ENCODE measurements at places on chromosomes 3 and 15.

- no peak for DNase-seq
Measured at GRCh38 chr3:195023576-195023975, 247.4 kb downstream of the XXYLT1 start.

DNA sequence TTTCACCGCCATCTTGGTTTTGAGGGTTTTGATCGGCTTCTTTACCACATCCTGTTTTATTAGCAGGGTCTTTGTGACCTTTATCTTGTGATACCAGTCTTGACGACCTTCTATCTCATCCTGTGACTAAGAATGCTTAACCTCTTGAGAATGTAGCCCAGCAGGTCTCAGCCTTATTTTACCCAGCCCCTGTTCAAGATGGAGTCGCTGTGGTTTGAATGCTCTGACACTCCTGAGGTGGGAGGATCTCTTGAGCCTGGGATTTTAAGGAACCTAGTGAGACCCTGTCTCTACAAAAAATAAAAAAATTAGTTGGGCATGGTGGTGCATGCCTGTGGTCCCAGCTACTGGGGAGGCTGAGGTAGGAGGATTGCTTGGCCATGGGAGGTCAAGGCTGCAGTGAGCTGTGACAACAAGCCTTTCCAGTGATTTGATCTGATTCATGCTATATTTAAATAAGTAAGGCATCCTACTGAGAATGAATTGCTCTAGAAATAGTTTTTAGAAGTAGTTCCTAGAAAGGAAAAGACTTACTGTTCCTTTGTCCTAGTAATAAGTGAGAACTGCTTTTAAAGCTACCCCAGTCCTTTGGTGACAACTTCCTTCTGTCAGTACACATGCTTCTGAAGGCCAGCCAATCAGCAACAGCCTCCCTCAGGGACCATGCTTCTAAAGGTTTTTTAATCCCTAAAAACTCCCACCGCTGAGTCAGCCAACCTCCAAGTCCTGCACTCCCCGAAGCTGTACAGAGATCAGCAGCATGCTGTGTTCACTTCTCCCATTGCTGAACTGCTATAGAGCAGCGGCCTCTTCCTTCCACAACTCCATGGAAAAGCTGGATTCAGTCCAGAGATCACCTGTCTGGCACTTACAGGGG, 9.1 kb upstream of the CEMIP start:
- DNase-seq: no peak

DNA sequence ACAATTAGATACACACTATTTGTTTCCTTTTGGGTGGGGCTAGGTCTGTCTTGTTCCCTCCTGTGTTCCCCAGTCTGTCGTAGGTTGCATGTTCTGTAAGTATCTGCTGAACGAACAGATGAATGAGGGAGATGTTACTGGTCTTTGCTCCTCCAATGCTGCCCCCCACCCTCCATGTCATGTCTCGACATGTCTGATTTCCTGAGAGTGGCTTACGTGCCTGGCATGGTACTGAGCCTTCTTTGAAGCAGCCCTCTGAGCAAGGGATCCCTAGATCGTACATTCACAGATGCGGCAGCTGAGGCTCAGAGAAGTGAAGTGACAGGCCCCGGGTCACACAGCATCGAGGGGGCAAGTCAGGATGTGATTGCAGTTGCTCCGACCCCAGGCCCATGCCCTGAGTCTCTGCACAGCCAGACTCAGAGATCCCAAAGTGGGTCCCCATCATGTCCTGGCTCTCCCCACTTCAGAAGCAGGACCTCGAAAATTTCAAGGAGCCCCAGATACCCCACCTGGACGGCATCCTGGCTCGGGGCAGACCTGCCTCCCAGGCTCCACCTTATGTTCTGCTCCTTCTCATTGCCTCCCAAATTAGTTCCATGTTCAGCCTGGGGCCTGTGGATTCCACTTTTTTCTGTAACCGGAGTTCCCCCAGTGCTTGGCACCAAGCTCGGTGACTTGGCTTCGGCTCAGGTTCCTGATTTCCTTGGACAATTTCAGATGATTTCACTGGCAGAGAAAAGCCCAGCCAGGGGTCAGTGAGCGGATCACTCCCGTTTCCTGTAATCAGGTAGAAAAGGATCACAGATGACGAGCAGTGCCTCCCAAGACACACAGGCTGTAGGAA, 24.7 kb downstream of the GOLGA6L2 start:
- no peak for DNase-seq

- peak; percentile 61 for DNase-seq
Measured at GRCh38 chr15:35519541-35520149, 26.3 kb downstream of the DPH6 start.

DNA sequence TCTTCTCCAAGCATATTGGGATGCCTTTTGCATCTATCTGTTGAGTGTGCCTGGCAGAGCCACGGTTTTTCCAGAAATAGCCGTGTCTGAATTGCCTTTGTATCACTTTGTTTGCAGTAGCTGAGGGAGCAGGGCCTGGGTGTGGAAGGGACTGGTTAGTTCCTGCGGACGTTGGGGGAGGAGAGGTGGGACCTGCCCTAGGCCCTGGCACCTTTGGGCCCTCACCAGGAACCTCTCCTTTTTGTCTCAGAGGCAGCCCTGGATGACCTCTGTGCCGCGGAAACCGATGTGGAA, 18.6 kb downstream of the ATRIP start:
- DNase-seq: no peak

DNA sequence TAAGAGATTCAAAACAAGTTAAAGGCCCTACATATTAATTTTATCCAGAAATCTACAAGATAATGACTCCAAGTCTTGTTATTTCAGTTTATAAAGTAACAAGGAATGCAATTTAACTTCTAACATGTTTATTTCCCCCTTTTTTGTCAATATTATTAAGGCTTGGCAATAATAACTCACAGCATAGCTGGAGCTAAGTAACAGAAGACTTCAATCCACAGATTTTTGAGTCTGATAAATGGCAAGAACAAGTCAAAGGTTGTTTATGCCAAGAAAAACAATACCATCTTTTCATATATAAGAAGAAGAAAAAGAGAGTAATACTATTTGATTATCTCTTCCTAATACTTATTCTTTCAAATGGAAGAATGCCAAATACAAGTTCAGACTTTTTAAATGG, 631.0 kb upstream of the CCDC54 start:
- no peak for DNase-seq

DNA sequence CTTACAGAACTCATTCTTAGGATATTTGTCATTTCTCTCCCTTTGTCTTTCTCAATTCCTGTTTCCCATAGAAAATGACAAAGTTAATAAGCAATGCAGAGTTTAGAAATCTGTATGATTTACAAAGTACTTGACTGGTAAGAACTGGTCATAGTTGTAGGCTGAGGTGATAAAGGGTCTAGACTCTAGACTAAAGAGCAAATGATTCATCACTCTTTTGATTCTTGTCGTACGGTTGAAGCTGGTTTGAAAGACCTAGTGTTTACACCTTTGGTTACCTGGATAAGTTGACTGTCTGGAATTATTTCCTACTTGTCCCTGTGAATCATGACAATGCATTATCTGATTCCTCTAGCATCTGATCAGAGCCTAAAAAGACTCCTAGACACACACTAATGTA, 58.9 kb upstream of the TP63 start:
- no peak for DNase-seq

DNA sequence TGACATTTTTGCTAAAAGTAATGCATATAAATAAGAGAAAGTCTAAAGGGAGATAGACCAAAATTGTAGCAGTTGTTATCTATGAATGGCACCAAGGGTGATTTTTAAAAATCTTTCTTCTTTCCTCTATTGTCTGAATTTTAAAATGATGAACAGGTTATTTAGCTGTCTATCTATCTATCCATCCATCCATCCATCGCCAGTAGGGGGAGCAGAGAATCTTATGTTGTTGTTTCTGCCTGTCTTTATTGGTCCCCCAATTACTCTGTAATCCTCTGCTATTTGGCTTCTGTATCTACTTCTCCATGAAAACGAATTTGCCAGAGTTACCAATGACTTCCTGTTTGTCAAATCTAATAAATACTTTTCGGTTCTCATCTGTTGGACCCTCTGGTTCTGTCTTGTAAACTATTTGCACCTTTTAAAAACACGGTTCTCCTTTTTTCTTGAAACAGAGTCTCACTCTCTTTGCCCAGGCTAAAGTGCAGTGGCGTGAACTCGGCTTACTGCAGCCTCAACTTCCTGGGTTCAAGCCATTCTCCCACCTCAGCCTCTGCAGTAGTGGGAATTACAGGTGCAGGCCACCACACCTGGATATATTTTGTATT, 86.0 kb downstream of the ECT2 start:
- peak; percentile 55 for DNase-seq

GRCh38 chr15:60703207-60703933, 224.4 kb upstream of the ICE2 start:
- no peak for DNase-seq

- no peak for DNase-seq
Measured at GRCh38 chr3:69696367-69696766, 42.9 kb upstream of the MITF start.

DNA sequence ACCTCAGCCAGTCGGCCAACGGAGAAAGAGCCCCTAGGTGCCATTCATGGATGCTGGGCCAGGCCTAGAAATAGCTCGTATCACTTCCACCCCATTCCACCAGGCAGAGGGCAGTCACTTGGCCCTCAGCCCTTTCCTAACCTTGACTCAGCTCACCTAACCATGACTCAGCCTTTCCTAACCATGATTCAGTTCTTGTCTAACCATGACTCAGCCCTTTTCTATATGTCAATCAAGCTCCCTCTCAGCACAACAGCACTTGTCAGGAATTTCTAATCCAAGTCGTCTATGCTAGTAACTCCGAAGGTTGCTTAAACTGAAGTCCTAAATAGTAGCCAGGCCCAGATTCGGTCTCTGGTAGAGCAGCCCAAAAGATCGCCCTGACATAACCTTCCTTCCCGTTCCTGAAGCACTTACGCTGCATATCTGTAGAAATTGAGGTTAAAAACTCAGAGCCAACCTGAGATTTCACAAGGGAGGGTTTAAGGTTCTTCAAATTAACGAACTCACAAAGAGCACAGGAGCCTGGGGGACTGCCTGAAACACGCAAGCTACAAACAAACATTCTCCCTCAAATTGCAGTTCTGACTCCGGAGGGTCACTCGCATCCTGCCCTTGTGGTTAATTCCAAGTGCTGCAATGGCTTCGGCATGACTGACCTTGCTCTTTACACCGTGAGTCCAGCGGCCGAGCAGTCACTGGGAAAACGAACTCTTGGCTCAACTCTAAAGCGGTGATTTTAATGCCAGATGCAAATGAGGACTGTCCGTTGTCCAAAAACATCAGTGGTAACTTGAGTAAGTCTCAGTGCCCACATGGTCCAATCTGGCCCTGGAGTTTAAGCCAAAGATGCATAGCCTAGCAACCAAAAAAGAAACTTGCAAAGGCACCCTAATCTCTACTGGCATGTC, 99.9 kb downstream of the ADAMTS17 start:
- DNase-seq: no peak

DNA sequence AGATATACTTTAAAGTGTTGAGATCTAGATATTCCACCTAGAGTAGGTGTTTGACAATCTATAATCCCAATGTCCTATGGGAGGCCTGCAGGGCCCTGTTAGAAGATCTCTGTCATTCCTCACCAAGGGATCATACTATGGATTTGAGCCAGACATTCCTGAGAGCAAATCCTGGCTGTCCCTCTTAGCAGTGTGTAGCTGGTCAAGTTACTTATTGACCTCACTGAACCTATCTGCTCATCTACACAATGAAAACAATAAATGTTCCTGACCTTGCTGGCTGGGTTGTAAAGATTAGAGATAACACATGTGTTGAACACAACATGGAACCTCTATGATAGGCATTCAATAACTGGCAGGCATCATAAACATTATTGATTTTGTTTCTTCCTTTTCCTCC, 265.6 kb upstream of the ATP11B start:
- DNase-seq: no peak

- DNase-seq: no peak
Measured at GRCh38 chr3:48130321-48130904, 57.8 kb downstream of the CDC25A start.

DNA sequence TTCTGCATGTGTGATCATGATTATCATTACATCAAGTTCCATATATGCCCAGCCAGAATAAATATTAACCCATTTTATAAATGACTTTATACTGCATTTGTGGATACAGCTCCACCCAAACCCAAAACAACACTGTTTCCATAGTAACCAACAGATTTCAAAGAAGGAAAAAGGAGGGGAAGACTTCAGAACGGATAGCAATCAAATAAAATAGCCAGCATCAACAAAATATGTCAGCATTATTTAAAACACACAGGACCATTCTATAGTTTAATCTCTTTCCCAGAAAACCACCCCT, 114.4 kb downstream of the FOXP1 start:
- DNase-seq: no peak

DNA sequence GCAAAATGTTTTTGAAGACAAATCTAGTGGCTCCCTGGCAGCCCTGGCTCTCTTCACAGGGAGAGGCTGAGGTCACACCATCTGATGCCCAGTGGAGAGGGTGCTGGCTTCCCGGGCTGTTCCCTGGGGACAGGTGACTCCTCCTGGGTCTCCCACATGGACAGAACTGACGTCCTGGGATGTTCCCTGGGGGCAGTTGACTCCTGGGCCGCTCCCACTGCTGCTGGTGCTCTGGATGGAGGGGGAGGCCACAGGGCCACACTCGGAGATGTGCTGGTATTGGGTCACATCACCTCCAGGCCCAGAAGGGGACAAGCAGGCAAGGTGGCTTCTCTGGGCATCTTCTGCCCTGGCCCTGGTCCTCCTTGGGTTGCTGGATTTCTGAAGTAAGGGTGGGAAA, 27.8 kb upstream of the ACAD9 start:
- no peak for DNase-seq

Data from suppressor macrophage treated with lipopolysaccharide for 1 hour (primary cell).